Bronchial epithelial cell (primary cell): ENCODE measurements at places on chromosomes 1 and 21. TPM values are rescaled to one million over a fixed set of nuclear protein-coding genes. Genes with fewer than 3 reads are reported as not detected.

DNA sequence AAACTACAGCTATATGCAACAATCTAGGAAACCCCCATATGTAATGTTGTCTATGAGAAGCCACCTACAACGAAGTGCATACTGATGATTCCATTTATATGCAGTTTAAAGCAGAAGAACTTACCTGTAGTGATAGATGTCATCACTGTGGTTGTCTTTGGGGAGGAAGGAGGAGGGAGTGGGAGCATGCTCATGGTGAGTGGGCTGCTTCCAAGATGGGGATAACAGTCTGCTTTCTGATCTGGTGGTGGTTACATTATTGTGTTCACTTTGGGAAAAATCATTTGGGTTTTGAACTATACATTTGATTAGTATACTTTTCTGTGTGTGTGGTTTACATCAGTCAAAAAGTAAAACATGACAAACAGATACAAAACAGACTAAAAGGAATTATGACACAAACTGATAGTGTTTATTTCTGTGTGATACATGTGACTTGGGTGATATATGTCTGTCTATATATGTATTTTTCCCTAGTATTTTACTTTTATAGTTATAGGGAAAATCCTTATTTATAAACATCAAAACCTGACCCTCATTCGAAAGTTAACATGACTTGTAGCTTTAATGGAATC lies 184.7 kb downstream of the VPS13D start:
- DNase-seq, result no peak

GRCh38 chr1:25255706-25256577 lies 8.7 kb upstream of the RSRP1 start:
- no peak for DNase-seq

KCNT2 gene
- total RNA-seq, result under 0.01 and 0.38 TPM in 2 replicates

DNA sequence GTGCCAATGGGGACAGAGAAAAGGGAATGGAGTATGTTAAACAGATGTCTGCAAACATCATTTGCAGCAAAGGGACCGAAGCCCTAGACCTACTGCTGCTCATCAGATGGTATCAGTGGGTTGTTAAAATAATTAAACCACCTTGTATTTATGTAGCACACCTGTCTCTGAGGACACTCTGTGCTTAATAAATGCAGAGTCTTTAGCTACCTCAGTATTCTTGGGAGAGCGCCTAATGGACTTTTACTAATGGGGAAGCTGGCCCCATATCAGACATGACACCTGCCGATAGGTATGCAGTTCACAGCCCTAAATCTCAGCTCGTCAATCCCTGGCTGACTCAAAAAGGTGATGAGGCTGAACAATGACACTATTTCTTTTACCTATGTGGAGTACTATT lies 54.4 kb downstream of the SYT6 start:
- no peak for DNase-seq

DNA sequence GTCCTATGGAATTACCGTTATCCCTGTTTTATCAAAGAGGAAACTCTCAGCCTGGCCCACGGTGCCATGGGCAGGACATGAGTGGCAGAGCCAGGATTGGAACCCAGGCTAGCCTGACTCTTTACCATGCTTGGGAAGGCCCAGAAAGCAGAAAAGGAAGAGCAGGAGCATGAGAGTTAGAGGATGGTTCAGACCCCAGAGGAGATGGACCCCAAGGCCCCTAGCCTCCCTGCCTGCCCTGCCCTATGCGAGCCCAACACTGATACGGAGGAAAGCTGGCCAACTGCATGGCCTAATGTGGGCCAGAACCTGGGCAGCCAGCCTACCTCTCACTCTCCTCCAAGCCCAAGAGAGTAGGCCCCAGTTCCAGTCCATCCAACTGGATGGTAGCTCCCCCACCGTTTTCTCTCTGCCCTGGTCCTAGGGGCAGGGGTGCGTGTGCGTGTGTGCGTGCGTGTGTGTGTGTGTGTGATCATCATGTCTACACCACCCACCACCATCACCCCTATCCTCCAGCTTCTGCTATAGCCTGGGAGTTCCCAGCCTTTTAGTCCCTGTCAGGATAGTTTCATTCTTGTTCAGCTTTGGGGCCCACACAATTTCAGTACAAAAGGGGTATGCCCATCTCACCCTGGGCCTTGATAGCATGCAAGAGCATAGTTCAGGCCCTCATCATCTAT lies 15.4 kb upstream of the MEX3A start:
- no peak for DNase-seq
